ENCODE measurements at places on chromosomes 4 and X. TPM values are rescaled to one million over a fixed set of nuclear protein-coding genes. Genes with fewer than 3 reads are reported as not detected.

- no peak for DNase-seq
These were observed 652 bp downstream of the DRD5 start for GRCh38 chr4:9782136-9782436.

DNA sequence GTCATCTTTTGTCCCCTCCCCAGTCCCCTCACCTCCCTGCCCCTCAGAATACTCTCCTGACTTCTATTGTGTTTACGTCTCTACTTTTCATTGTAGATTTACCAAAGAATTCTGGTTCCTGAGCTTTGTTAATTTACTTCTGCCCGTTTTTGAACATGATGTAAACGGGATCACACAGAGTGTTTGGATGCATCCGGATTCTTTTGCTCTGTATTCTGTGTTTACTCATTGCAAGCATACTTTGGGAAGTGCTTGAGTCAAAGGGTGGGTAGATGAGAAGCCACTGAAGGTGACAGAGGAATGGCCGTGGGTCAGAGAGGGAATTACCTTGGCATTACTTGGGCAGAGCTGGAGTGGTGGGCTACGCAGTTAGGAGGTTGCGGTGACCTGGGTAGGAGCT lies 18.0 kb downstream of the CLCN4 start:
- no peak for DNase-seq

GRCh38 chrX:24371391-24371972 lies 11.0 kb downstream of the SUPT20HL1 start:
- DNase-seq: peak; percentile 29

- no peak for DNase-seq
These were observed 16.2 kb downstream of the POU4F2 start for GRCh38 chr4:146654687-146655520.

Gene SPANXA2
- total RNA-seq: not detected

Gene ZNF157
- total RNA-seq: 0.54 TPM

Gene PAGE5
- total RNA-seq: not detected
